Fibroblast of upper back skin (primary cell): ENCODE measurements at places on chromosomes 7 and 10.

DNA sequence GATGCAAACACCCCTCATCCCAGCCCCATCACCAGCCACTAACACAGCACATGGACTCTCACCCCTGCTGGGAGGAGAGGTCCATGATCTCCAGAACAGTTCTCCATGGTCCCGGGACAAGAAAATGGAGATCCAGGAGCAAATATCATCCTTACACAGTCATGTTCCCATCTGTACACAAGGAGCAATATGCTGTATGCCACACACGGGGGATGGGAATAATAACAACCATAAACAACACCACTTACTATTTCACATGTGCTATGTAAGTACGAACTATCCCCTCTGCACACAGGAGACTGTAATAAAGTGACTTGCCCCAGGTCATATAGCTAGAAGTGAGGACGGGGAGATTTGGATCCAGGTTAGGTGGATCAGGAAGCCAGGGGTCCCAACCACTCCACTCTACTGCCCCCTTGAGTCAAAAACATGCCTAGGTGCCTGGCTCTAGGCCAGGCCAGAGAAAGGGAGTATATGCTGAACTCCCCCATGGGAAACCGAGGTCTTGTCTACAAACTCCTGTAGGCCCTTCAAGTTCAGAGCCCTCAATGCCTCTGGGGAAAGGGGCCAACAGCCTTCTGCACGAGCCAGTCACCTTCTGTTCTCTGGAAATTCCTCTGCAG is 34.1 kb downstream of the LRRC20 start:
- DNase-seq, result peak; percentile 26

DNA sequence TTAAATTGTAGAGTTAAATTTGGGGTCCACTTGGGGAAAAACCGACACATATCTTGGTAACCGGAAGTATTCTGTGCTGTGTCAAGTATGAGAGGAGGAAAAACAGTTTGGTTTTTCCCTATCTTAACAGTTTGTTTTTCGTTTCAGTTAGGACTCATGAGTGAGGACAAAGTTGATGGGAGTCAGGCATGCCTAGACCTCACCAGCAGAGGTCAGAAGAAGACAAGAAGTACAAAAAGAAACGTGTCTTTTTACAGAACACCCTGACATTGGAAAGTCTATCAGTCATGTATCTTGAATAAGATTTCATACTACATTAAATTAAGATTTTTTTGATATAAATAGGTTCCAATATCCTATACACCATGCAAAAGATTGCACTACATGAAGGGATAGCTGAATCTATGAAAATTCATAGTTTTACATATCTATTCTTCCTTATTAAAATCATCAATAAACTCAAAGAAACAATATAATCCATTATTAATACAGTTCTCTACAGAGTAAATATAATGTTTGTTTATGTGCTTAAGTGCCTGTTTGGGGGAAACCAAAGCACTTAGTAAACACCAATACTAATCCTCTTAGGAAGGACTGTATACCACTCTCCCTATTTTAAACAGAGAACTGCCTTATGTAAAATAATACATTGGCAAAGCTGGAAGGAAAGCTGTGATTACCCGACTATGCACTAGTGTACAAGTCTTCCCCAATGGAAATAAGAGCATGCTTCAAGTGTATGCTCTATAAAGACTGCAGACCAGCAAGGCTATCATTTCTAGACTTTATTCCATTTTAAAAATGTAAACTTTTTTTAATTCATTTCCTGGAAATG is 95.6 kb downstream of the USP6NL start:
- peak; percentile 66 for DNase-seq

GRCh38 chr7:1123715-1124114 is 35.8 kb downstream of the GPER1 start:
- peak; percentile 74 for DNase-seq

- DNase-seq, result no peak
These were observed 5.6 kb downstream of the NPVF start for GRCh38 chr7:25222666-25223065.

DNA sequence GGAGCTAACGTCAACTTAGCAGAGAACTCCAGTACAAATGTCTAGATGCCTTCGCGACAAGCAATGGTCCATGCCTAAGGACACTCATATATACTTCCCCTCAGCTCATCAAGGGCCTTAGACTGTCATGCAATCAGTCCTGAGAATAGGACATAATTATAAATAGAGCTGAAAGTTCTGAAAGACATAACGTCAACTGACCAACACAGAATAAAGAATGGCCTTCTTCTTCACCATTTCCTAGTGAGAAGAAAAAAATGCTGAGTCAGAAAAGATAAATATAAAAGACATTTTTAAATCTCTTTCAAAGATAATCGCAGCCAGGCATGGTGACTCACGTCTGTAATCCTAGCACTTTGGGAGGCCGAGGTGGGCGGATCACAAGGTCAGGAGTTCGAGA is 83.2 kb downstream of the ARMH3 start:
- peak; percentile 12 for DNase-seq

GRCh38 chr10:33815776-33816175 is 481.3 kb upstream of the NRP1 start:
- no peak for DNase-seq

GRCh38 chr10:8331896-8332729 is 277.6 kb downstream of the GATA3 start:
- peak; percentile 35 for DNase-seq

- DNase-seq, result no peak
These were observed 20.3 kb downstream of the PARD3 start for GRCh38 chr10:34794835-34795234.

- DNase-seq, result no peak
These were observed 200.1 kb downstream of the LRRN3 start for GRCh38 chr7:111290982-111291381.

GRCh38 chr7:28771906-28772622 is 186.1 kb downstream of the TRIL start:
- DNase-seq, result no peak

DNA sequence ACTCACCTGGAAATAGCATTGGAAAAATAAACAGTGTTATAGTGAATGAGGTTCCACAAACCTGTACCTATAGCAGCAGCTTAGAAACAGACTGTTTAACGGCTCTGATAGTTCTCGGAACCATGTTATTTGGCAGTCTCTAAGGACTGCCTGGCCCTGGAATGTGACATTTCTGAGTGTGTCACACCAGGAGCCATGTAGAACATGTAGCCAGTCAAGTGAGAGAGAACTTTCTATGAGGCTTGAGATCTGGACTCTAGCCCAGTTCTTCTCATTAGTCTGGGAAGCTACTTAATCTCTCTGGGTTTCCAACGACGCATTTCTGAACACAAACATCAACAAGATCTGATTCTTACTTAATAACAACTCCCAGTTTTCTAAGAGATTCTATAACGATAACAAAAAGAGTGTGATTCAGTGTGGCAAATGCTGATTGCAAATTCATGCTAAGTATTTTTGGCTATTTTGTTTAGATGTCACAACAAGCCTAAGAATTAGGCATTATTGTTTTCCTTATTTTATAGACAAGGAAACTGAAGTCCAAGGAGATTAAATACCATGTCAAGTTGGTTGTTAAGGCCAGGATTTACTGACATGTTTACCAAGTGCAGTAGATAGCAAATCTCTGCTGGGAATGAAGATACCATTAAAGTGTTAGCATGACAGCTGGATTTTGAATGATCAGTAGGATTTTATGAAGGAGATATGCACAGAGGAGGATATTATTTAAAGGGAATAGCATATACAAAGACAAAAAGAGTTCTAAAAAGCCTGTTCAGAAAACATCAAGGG is 47.2 kb downstream of the APBB1IP start:
- DNase-seq, result no peak

DNA sequence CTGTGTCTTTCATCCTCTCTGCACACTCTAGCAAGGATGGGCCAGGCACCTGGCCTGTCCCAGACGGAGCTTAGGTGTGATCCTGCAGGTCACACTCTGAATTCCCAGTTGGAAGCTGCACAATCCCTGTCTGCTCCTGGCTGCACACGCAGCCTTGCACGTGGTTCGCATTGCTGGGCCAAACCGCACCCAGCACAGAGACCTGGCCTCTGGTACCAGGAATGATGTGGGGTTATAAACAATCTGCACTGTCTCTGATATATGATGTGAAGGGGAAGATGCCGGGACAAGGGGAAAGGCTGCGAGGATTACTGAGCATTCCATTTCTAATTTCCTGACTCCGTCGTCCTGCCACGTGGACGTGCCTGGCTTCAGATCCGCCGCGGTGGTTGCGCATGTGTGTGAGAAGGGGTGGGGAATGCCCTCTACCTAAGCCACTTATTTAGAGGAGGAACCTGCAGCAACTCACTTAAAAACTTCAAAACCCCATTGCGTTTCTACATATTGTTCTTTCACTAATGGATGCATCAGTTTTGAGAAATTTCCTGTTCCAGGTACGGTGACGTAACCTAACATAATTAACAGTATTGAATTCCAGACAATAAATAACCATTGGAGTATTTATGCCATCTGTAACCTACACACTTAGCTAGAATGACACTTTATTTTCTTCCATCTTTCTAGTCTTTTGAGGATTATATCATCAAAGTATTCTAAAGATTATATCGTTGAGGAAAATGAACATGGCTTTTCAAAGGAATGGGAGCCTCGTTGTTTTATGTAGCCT is 559.7 kb upstream of the MGMT start:
- DNase-seq, result no peak

- no peak for DNase-seq
These were observed 58.3 kb downstream of the MMRN2 start for GRCh38 chr10:86899132-86899531.

DNA sequence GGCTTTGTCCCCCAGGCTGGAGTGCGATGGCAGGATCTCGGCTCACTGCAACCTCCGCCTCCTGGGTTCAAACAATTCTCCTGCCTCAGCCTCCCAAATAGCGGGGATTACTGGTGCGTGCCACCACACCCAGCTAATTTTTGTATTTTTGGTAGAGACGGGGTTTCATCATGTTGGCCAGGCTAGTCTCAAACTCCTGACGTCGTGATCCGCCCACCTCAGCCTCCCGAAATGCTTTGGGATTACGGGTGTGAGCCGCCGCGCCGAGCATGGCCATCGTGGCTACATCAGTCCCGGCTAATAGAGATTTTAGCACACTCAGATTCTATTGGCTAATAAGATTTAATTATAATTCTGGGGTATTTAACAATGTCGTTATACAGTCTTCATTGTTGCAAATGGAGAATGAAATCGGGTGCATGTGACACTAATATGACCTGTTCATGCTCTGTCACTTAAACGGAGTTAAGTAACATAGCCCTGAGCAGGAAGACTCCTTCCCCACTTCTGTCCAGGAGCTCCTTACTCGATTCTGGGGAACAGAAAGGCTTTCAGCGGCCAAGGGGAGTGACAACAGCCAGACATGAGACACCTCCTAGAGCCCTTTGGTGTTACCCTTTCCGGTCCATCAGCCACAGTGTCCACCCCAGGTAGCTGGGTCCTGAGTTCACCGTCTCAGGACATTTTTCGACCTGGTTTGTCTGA is 40.9 kb upstream of the FAM20C start:
- no peak for DNase-seq

- no peak for DNase-seq
These were observed 370.4 kb downstream of the HGF start for GRCh38 chr7:81399471-81399870.

GRCh38 chr10:43138021-43138756 is at the start of gene CSGALNACT2:
Gene CSGALNACT2, plus strand, starts transcription at chr10:43138445. Its CDS starts 16,705 bp downstream, at chr10:43155150.
- peak; percentile 83 for DNase-seq

GRCh38 chr7:122682815-122683550 is 15.9 kb downstream of the RNF133 start:
- DNase-seq, result no peak

DNA sequence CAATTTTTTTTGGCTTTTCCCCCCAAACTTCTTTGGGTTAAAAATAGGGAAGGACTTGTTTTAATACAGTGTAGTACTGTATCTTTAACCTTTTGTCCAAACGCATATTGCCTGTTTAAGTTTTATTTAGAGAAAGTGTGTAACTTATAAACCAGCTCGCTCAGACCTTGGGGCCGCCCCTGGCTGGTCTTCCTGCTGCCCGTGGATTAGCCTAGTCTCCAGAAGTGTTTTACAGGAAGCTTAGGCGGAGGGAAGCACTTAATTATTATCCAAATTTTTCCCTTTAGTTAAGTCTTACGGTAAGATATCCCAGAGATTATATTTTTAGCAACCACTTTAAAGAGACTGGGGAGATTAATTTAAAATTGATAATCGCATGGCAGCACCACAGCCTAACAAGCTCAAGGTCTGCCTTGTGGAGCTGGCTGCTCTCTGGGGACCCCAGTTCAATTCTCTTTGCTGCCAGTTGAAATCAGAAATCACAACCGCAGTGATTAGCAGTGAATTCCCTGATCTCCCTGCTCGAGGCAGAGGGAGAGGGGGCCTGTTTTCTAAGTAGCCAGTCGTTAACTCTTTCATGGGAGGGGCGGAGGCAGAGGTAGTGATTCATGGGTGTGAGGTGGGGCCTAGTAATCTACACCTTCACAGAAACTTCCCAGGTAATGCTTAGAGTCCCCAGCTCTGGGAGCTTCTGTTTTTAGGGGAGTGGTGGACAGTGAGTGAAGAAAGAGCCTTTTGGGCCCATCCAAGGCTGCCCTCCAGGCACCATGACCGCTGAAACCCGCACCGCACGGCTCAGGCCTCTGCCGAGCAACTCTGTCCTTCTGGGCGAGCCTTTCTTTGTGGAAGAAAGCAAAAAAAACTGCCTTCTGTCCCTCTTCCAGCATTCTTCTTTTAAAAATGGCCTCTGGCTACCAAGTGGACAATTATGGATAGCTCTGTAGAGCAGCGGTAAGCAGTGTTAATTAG is 548.7 kb upstream of the GALNT17 start:
- DNase-seq, result no peak

- peak; percentile 18 for DNase-seq
These were observed 3.4 kb upstream of the ZNF503 start for GRCh38 chr10:75404815-75405597.

DNA sequence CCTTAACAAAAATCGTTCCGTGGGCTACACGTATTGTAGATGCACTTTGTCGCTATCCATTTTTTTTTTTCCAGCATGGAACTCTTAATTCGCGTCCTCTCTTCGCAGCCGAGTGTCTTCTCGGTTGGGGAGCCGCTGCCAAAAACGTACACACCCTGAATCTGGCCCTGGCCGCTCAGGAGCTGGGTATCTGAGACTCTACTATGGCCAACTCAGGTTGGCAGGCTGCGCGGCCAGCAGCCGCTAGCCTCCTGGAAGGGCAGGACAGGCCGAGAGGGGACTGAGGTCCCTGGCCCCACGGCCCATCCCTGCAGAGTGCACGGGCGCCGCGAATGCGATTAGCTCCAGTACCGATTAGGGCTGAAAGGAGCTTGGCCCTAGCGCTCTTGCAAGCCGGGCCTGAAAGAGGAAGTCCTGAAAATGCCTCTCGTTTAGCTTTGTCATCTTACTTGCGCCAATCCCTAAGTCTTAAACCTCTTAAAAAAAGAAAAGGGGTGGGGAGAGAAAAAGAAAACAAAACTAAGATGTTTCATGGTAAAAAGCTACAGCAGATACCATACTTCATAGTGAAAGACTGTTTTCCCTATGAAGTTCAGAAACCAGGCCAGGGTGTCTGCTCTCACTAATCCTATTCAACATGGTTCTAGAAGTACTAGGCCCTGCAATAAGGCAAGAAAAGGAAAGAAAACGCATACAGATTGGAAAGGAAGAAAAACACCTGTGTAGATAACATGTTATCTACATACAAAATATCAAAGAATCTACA is 113.2 kb upstream of the RHEB start:
- no peak for DNase-seq

GRCh38 chr7:99876491-99876890 is 342 bp downstream of the OR2AE1 start:
- no peak for DNase-seq

- no peak for DNase-seq
These were observed 30.2 kb upstream of the CARD11 start for GRCh38 chr7:3073763-3074458.

- DNase-seq, result no peak
These were observed 25.3 kb downstream of the CCDC6 start for GRCh38 chr10:59880971-59881510.

- DNase-seq, result peak; percentile 36
These were observed 53.3 kb upstream of the PPIF start for GRCh38 chr10:79293841-79294581.
